ENCODE measurements at places on chromosomes 13 and 19.
A peak's percentile ranks its signal among the peaks of the same experiment; 100 is the strongest.

GRCh38 chr13:49820591-49821215 is 28.2 kb upstream of the KPNA3 start:
- no peak for DNase-seq

DNA sequence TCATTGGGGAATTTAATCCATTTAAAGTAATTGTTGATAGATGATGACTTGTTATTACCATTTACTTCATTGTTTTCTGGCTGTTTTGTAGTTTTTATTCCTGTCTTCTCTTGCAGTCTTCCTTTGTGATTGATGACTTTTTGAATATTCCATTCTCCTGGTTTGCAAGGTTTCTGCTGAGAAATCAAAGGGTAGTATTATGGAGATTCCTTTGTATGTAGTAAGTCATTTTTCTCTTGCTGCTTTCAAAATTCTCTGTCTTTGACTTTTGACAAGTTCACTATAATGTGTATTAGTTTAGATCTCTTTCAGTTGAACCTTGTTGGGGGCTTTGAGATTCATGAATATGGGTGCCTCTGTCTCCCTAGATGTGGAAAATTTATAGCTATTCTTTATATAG is 6.0 kb downstream of the ZNF559 start:
- no peak for DNase-seq

DNA sequence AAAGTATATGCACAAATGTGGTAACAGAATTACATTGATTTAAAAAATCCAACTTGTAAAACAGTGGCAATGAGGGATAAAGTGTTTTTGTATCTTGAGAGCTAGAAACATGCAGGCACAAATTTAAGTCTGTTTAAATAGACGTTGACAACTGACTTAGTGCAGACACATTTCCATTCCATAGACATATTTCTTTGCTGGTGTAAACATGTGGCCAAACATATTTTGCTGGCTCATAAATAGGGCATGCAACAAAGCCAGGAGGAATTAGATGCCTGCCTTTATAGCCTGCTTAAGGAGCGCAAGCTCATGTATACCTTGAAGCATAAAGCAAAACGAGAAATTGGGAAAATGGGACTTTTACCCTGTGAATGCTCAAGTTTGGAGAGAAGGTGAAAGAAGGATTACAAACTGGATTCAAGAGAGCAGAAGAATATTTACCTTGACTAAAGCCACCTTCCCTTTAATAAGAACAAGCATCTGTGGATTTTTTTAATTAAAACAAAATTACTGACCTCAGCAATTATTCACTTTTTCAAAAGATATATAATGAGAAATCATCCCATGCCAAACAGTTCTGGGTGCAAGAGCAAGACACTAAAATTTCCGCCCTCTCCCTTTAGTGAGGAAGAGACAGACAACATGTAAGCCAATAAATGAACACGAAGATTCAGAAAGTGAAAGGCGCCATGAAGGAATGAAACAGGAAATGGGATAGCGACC is 71.0 kb downstream of the DCT start:
- DNase-seq, result no peak

GRCh38 chr19:47860602-47861297 is 1.7 kb downstream of the TPRX2 start:
- DNase-seq, result no peak

- DNase-seq, result no peak
Observed at GRCh38 chr13:30722361-30722760, 13.0 kb upstream of the ALOX5AP start.

DNA sequence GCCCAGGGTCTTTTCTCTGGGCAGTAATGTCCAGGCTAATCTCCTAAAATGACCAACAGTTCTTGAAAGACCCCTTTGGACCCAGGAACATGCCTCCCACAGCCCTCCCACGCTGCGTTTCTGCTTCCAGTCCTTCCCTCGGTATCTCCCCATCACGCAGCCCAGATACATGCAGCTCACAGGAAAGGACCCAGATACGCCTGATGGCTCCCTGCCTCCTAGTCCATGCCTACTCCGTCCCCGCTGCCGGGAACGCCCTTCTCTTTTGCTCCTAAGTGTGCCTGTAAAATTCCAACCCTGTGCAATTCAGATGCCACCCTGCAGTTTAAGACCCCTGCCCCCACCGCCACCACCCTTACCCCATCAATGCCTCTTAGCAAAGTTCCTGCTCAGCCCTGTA is 778 bp downstream of the MUC16 start:
- no peak for DNase-seq

GRCh38 chr13:66835040-66835628 is 395.0 kb downstream of the PCDH9 start:
- DNase-seq, result peak; percentile 99

- no peak for DNase-seq
Observed at GRCh38 chr13:51432576-51432975, 20.3 kb downstream of the INTS6 start.

- DNase-seq, result no peak
Observed at GRCh38 chr13:112580912-112581311, 7.0 kb downstream of the TUBGCP3 start.

- DNase-seq, result no peak
Observed at GRCh38 chr13:30119476-30119875, 187.9 kb downstream of the KATNAL1 start.

GRCh38 chr13:62357887-62358645 is 942.4 kb upstream of the PCDH20 start:
- peak; percentile 78 for DNase-seq

DNA sequence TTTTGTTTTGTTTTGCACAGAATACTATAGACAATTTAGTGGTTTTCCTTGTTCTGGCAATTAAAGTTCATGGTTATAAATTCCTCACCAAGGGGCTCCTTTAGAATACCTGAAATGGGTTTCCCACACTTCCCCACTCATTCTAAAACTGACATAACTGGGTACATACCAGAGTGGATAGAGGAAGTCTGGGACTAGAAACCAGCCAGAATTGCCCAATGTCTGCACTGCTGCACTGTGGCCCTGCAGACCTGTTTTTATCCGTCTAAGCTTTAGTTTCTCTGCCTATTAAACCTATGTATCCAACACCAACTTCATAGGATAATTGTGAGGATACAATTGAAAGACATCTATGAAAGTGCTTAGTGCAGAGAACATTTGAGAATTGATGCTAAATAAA is 498.6 kb downstream of the KCTD12 start:
- DNase-seq, result no peak

GRCh38 chr13:106573868-106574267 is 5.9 kb upstream of the ARGLU1 start:
- no peak for DNase-seq

- DNase-seq, result no peak
Observed at GRCh38 chr19:9597027-9597426, 12.7 kb upstream of the ZNF121 start.

GRCh38 chr19:10920781-10921180 is 7.7 kb downstream of the YIPF2 start:
- no peak for DNase-seq
